ENCODE measurements at places on chromosomes 1 and 21.

- H3K4me1 ChIP-seq: no peaks in the 10 kb centered on the region
- no peaks in the 10 kb centered on the region for H3K27me3 ChIP-seq
- no peak for DNase-seq
- H3K36me3 ChIP-seq: no peaks in the 10 kb centered on the region
These were observed 50.9 kb upstream of the GJA5 start for GRCh38 chr1:147811273-147811672.

- no peak for DNase-seq
- no peaks in the 10 kb centered on the region for H3K27me3 ChIP-seq
- no peaks in the 10 kb centered on the region for H3K4me1 ChIP-seq
- H3K27ac ChIP-seq: no peak overlapping the region
These were observed 24.7 kb upstream of the DMRTA2 start for GRCh38 chr1:50447961-50448360.

GRCh38 chr1:203447151-203447550 is 28.5 kb upstream of the PRELP start:
- H3K4me3 ChIP-seq: no peak overlapping the region
- peak overlapping the region; percentile 79 for H3K27ac ChIP-seq
- no peak for DNase-seq
- no peaks in the 10 kb centered on the region for H3K27me3 ChIP-seq
- peaks cover 14% of the 10 kb centered on the region for H3K4me1 ChIP-seq

GRCh38 chr1:119679223-119679622 is 31.2 kb upstream of the ZNF697 start:
- no peaks in the 10 kb centered on the region for H3K4me1 ChIP-seq
- H3K27me3 ChIP-seq: no peaks in the 10 kb centered on the region
- DNase-seq: no peak
- H3K36me3 ChIP-seq: no peaks in the 10 kb centered on the region
- H3K4me3 ChIP-seq: no peak overlapping the region

- H3K27ac ChIP-seq: no peak overlapping the region
- DNase-seq: no peak
- H3K4me1 ChIP-seq: no peaks in the 10 kb centered on the region
These were observed 296.0 kb downstream of the HHAT start for GRCh38 chr1:210624722-210625121.

DNA sequence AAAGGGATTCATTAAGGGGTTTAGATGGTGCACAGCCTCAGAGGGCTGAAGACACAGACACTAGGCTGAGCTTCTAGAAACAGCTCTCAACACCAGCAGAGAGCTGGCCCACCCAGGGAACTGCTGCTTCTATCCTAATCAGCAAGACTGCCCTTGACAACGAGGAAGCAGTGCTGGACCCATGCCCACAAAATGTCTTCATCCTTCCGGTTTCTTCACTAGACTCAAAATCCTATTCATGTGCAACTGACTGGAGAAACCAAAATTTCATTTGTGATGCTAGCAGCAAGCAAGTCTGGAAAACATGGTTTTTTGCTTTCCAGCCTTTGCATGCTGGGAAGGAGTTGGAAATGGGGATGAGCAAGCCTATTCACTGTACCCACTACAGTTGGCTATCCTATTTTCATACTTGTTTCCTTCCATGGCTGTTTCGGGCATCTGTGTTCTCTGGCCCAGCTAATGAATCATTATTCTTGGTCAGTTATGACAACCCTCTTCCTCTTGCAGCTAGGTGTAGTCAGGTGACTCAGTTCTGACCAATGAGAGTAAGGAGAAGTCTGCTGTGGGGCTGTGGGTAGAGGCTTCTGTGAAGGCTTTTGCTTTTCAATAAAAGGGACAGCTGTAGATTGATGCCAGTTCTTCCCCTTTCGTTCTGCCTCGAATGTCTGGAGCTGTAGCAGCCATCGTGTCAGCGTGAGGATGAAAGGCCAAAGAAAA is 14.6 kb upstream of the TMEM61 start:
- H3K4me3 ChIP-seq: no peak overlapping the region
- H3K27me3 ChIP-seq: no peaks in the 10 kb centered on the region

DNA sequence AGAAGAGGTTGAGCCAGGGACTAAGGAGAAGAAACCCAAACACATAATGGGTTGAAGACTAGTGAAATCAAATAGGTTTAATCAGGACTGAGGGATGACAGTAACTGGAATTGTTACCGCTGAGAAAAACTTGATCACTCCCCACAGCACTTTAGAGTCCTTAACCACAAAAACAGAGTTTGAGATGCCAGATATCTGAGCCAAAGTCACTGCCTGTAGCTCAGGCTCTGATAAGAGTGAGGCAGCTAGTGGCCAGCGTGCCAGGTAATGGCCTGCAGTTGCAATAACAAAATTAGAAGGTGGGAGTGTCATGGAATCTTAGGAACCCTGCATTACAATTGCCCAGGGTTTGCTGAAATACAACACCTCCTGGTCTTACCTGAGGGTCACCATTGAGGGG is 48.0 kb downstream of the PRKAB2 start:
- H3K27ac ChIP-seq: no peak overlapping the region
- no peaks in the 10 kb centered on the region for H3K36me3 ChIP-seq
- H3K27me3 ChIP-seq: no peaks in the 10 kb centered on the region
- no peak for DNase-seq

DNA sequence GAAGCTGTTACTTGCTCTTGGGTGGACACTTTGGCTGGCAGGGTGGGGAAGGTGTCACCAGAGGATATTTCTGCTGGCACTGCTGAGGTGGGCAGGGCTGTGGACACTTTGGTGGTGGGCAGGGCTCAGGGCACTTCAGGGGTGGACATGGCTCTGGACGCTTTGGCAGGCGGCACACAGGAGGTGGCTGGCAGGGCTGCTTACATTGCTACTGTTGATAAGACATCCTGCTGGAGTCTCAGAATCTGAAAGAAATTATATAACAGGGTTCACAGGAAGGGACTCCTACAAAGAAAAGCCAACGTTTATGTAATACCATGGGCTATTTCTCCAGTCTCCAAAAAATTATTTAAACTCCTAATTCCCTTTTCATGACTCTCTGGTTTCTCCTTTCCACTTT is 10.2 kb downstream of the SPRR2G start:
- no peaks in the 10 kb centered on the region for H3K27me3 ChIP-seq
- no peak for DNase-seq
- no peaks in the 10 kb centered on the region for H3K4me1 ChIP-seq
- H3K36me3 ChIP-seq: no peaks in the 10 kb centered on the region
- H3K27ac ChIP-seq: no peak overlapping the region

- no peak overlapping the region for H3K4me3 ChIP-seq
- H3K27me3 ChIP-seq: peaks cover 4% of the 10 kb centered on the region
- H3K4me1 ChIP-seq: no peaks in the 10 kb centered on the region
- no peak for DNase-seq
- H3K27ac ChIP-seq: no peak overlapping the region
These were observed 51.5 kb downstream of the SYT6 start for GRCh38 chr1:114102136-114102535.

GRCh38 chr21:42453224-42453985 is 42.6 kb downstream of the RSPH1 start:
- H3K4me3 ChIP-seq: no peak overlapping the region
- no peaks in the 10 kb centered on the region for H3K27me3 ChIP-seq
- DNase-seq: no peak
- H3K4me1 ChIP-seq: no peaks in the 10 kb centered on the region

DNA sequence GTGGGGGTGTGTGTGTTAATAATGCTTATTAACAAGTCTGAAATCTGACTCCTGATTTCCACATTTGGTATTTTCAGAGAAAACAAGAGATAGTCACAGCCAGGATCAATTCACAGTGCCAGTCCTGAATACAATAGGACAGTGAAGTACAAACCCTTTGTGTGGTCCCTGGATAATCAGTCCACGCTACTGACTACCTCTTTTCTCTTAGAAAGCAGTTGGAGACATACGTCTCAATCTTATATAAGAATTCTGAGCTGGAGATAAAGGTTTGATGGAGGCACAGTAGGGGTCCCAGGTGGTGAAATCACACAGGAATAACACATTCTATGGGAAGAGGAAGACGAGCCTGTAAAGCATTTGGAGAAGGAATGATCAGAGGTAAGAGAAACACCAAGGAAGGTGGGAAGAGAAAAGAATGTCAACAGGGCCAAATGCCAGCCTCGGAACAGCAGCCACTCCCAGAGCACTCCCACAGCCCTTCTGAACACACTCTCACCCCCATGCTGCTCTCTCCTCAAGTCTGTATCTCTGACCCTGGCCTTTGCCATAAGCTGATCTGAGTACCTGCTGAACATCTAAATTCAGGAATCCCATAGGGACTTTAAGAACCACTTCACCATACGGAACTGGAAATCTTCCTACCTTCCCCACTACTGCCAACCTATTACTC is 48.6 kb downstream of the TRAF5 start:
- no peak for DNase-seq
- peaks cover 40% of the 10 kb centered on the region for H3K36me3 ChIP-seq
- no peak overlapping the region for H3K4me3 ChIP-seq
- no peaks in the 10 kb centered on the region for H3K4me1 ChIP-seq
- no peak overlapping the region for H3K27ac ChIP-seq
- no peaks in the 10 kb centered on the region for H3K27me3 ChIP-seq

DNA sequence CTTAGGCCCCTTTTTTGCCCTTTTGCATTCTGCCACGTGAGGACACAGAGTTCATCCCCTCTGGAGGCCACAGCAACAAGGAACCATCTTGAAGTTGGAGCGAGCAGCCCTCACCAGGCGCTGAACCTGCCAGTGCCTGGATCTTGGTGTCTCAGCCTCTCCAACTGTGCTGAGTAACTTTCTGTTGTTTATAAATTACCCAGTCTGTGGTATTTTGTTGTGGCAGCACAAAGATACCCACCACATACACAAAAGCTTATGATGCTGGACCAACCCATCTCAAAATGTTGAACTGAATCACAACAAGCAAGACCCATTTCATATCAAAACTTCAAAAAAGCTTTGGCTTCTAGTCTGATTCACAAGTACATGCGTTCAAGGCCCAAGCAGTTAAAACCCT is 649.9 kb downstream of the KIF26B start:
- H3K36me3 ChIP-seq: no peaks in the 10 kb centered on the region
- H3K27me3 ChIP-seq: no peaks in the 10 kb centered on the region
- no peaks in the 10 kb centered on the region for H3K4me1 ChIP-seq
- no peak overlapping the region for H3K4me3 ChIP-seq

GRCh38 chr1:26275580-26276431 is 4.1 kb upstream of the SH3BGRL3 start:
- H3K4me3 ChIP-seq: no peak overlapping the region
- peaks cover 39% of the 10 kb centered on the region for H3K4me1 ChIP-seq
- peaks cover 3% of the 10 kb centered on the region for H3K36me3 ChIP-seq

DNA sequence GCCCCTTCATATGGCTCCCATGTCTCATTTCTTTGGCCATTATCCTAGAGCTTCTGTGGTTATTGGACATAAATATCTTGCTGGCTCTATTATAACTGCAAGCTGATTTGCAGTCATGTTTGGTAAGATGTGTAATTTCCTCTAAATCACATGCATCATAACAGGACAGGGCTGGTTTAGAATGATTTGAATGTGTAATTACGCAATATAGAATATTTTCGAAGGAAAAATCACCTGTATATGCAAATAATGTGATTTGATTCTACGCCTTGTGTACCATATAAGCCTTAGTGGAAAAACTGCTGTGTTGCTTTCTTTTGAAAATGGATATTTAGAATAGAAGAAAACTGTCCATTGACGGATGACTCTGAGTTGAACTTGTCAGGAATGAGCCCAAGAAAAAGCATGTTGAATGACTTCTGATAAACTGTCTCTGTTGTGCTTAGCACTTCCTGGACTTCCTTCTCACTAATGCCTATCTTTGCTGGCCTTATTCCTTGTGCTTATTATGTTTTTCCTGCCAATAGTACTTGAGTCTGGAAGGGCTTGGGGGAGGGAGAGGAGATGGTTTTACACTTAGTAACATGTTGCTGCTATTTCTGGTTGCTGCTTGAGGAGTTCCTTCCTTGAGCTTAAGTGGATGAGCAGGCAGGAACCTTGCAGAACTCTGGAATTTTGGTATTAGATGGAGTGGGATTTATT is 6.5 kb downstream of the CACHD1 start:
- peak overlapping the region; percentile 41 for H3K27ac ChIP-seq
- peaks cover 44% of the 10 kb centered on the region for H3K4me1 ChIP-seq
- H3K36me3 ChIP-seq: no peaks in the 10 kb centered on the region
- H3K4me3 ChIP-seq: no peak overlapping the region
- no peaks in the 10 kb centered on the region for H3K27me3 ChIP-seq
- DNase-seq: no peak

GRCh38 chr1:92210701-92211100 is 7.0 kb upstream of the C1orf146 start:
- no peaks in the 10 kb centered on the region for H3K27me3 ChIP-seq
- no peaks in the 10 kb centered on the region for H3K4me1 ChIP-seq
- no peak overlapping the region for H3K4me3 ChIP-seq
- DNase-seq: no peak

DNA sequence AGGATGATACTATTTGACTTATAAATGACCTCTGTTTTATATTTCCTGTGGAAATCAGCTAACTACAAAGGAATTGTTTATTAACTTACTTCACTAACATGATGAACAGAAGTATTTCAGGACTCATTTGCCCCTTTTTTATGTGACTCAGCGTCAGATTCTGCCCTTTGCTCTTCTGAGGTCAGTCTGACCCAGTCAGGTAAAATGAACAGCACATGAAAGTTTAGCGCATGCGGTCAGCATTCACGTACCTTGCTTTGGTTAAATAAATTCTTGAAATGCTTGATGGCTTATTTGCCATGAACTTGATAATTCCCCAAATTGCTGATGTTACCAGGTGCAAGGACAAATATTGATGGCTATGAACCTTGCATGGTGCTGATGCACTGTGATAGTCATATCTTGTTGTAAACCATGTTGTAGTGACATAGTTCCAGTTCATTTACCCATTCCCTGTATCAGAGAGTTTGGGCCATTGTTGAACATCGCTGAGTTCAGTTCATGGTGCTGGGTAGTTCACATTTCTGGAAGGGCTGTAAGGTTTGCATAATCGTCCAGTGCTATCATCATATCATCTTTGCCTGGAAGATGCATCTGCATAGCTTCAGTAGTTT is 133.4 kb downstream of the NFIA start:
- peaks cover 26% of the 10 kb centered on the region for H3K4me1 ChIP-seq
- no peaks in the 10 kb centered on the region for H3K36me3 ChIP-seq
- no peak for DNase-seq
- peak overlapping the region; percentile 40 for H3K27ac ChIP-seq

DNA sequence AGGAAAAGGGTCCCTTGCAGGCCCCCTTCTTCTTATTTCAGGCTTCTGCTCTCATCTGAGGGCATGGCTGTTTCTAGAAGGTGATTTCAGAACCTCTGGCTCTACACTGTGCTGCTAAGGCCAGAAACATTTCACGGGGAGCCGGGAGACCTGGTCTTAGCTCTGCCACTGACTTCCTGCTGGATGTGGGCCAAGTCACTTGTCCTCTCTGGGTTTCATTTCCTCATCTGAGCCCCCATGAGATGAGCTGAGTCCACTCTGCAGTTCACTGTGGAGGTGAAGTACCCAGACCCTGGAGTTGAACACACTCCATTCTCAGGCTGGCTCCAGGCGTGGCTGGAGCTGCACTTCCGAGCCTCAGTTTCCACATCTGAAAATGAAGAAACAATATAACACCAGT is 2.1 kb downstream of the PADI1 start:
- H3K4me3 ChIP-seq: no peak overlapping the region
- no peaks in the 10 kb centered on the region for H3K36me3 ChIP-seq
- H3K4me1 ChIP-seq: no peaks in the 10 kb centered on the region
- H3K27ac ChIP-seq: no peak overlapping the region
- DNase-seq: peak; percentile 77

GRCh38 chr21:25831300-25831960 is 96.7 kb downstream of the GABPA start:
- no peaks in the 10 kb centered on the region for H3K27me3 ChIP-seq
- no peak overlapping the region for H3K27ac ChIP-seq
- H3K36me3 ChIP-seq: no peaks in the 10 kb centered on the region
- DNase-seq: no peak
